Stimulated activated CD8-positive, alpha-beta memory T cell treated with anti-CD3 and anti-CD28 coated beads, Interleukin-4, amount 100 ng/mL, for 24 hours (primary cell): ENCODE measurements at places on chromosomes 3 and 15.

GRCh38 chr15:41276831-41277230 lies 45.8 kb downstream of the CHP1 start:
- DNase-seq: no peak

- no peak for DNase-seq
Observed at GRCh38 chr3:18233987-18234716, 191.0 kb downstream of the SATB1 start.

DNA sequence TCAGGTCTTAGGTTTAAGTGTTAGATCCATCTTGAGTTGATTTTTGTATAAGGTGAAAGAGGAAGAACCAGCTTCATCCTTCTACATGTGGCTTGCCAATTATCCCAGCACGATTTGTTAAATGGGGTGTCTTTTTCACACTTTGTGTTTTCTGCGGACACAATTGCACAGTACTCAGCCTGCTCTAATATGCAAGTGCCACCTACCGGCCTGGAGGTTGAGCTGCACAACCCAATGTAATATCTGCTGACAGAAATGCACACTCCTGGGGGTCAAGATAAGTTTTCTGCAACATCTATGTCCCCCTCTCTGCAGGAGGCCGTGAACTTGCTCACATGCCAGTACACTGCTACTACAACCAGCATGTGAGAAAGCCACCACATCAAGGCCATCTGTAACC lies 791.9 kb upstream of the ROBO1 start:
- no peak for DNase-seq

DNA sequence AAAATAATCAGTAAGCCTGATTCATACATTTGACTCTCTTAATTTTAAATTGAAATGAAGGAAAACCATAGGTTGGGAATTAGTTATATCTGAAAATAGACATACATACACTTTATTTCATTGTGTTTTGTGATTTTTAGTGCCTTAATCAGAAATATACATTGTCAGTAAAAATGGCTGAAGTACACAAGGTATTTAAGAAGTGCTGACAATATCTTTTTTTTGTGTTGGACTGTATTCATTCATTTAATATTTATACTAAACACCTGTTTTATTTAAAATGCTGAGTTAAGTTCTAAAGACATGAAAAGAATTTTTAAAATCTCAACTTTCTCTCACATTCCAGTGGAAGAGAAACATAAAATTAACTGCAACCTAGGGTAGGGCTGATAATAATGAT lies 413.3 kb downstream of the PLCL2 start:
- DNase-seq: no peak
